ENCODE measurements at places on chromosomes 12 and 14.

DNA sequence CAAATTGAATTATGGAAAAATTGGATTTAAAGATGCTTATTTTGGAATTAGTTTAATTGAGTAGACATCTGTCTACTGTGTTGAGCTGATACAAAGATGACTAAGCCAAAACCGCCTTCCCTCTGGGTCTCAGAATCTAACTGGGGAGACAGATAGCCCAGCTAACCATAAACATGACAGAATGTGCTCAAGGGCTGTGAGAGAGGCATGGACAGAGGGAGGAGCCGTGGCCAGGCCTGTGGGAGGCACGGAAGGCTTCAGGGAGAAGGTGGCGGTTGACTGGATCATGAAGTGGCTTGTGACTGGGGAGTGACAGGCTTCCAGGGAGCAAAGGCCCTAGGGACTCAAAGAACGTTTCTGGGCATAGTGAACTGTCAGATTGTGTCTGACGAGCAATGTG, 74.6 kb downstream of the DACT1 start:
- DNase-seq = no peak

DNA sequence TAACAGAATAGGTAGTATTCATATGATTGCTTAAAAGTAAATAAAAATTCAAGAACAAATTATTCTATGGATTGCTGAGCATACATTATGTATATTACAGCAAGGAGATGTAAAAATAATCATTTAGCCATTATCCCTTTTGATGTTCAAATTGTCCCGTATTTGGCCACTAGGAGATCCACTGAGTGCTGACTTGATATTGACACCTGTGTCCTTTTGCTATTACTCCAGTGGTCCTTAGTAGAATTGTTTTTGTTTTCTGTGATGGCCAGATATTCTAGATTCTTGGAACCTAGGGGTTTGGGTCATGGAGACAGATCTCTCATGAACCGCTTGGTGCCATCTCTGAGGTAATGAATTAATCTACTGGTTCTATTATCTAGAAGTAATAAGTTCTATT, 16.8 kb downstream of the ERO1A start:
- no peak for DNase-seq

GRCh38 chr14:104062281-104062680, 23.2 kb upstream of the ASPG start:
- no peak for DNase-seq

DNA sequence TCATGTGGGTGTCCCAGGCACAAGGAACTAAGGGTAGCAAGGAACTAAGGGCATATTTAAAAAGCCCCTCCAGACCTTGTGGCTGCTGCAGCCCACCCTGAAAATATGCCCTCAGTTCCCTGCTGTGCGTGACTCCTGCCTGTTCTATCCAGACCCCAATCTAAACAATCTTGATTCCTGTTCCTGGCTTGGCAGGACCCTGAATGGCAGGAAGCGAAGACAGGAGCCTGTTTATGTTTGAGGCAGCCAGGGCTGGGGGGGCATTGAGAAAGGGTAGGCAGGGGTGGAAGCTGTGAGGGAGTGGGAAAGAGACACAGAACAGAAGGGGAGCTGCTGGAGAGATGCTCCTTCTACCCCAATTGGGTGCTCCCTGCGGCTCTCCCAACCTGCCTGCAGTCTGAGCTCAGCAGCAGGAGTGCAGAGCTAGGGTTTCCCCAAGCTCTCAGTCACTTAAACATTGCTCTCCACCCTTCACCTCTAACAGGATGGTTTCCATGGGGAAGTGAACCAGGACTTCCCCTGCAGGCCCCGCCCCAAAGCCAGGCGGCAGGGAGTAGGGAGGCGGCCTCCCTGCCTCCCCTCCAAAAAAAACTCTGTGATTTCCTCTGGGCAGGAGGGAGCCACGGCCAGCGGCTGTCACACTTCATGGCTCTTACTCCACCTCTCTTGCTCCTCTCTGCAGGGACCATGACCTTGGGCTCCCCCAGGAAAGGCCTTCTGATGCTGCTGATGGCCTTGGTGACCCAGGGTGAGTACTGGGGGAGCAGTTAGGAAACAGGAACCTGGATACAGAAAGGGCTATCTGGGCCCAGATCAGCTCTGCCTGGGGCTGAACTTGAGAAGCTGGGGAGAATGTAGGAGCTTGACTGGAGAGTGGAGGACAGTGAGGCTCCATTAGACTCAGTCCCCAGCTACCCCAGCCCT, 4.7 kb downstream of the ACVRL1 start:
- DNase-seq = no peak

GRCh38 chr12:904010-904414, 45.5 kb downstream of the RAD52 start:
- DNase-seq = no peak

- no peak for DNase-seq
Measured at GRCh38 chr14:74841230-74842207, 34.4 kb downstream of the PROX2 start.

GRCh38 chr14:89036371-89036770, 211.9 kb downstream of the TTC8 start:
- DNase-seq = no peak

GRCh38 chr12:114864837-114865551, 181.0 kb upstream of the TBX3 start:
- no peak for DNase-seq

GRCh38 chr12:24764712-24765111, 184.2 kb downstream of the BCAT1 start:
- no peak for DNase-seq
